NCI-H446 (cell line): ENCODE measurements at places on chromosomes 5 and 9.

DNA sequence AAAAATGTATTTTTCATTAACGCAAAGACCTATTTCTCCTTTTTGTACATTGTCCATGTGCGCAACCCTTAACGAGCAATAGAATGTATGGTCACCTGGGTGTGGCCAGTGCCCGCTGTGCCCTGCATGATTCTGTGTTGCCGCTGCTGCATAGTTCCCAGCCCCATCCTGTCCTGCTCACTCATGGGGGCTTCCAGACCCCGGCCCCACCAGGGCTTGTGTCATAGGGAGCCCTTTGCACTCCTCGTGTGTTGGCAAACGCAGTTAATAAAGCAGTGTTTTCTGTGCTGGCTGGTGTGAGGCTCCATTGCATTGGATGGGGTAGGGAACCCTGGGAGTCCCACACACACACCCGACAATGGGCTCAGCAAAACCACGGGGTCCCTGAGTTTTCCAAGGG lies 49.7 kb downstream of the SAR1B start:
- no peak for DNase-seq

- no peak for DNase-seq
Measured at GRCh38 chr5:177347699-177348098, 3.8 kb downstream of the LMAN2 start.

- DNase-seq = no peak
Measured at GRCh38 chr9:19156026-19156474, 28.8 kb upstream of the PLIN2 start.

GRCh38 chr5:68369023-68369359 lies 153.4 kb downstream of the PIK3R1 start:
- DNase-seq = no peak

- DNase-seq = no peak
Measured at GRCh38 chr5:75640395-75640794, 29.1 kb downstream of the ANKDD1B start.

GRCh38 chr5:62717301-62717933 lies 138.8 kb downstream of the LRRC70 start:
- no peak for DNase-seq

DNA sequence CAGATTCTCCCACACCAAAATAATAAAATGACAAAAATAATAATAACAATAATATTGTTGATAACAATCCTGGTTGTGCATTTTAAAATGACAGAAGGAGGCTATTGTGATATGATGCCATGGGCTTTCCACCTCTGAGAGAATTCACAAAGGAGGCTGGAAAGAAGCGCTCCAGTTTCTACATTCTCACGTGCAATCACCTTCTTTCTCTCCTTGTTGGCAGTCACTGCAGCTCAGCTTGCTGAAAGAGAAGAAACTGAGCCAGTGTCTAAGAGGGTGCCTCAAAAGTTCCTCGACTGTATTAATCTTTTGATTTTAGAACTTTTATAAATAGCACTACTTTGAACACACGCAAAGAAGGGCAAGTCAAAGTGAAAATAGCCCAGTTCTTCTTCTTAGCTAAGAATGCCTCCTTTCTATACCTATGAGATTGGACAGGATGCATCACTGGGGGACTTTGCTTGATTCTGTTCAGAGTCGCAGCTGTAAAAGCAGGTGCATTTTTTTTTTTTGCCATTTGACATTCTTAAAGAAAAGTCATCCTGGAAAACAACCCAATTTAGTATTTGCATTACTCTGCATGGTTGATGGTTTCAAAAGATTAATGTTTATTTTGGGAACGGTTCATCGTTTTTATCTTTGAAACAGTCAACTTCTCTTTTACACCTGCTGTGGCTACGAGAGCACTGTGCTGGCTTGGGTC lies 12.4 kb upstream of the SUB1 start:
- no peak for DNase-seq

DNA sequence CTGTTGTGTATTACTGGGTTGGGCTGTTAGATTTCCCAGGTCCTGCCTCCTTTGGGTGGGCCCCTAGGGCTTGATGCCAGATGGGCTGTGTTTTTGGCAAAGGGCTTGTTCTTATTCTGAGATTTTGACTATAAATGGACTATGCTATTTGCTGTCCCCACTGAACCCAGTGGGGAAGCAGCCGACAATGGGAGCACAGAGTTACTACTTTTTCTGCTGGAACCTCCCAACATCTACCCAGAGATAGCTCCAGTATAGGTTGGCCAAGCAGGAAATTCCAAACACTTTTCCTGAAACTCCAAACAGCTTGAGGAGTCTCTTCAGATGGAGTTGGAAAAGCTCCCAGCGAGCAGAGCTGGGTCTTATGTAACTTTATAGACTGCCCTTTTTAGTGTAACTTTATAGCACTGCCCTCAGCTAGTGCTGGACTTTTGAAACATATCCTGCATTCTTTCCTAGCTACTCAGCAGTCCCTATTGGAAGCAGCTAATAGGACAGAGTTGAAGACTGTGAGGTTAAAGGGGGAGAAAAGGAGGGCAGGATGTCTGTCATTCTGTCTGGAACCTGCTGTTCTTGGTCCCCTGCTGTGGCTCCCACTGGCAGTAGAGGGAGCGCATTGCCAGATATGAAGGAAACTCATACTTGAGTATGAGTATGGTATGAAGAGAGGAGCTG lies 21.0 kb downstream of the RUSC2 start:
- peak; percentile 63 for DNase-seq

- DNase-seq = no peak
Measured at GRCh38 chr5:159493696-159494095, 163.4 kb upstream of the IL12B start.
